Activated T-cell treated with anti-CD3 and anti-CD28 coated beads, Interleukin-2, amount 50 U/mL, for 24 hours (primary cell): ENCODE measurements at places on chromosomes 4 and X.

DNA sequence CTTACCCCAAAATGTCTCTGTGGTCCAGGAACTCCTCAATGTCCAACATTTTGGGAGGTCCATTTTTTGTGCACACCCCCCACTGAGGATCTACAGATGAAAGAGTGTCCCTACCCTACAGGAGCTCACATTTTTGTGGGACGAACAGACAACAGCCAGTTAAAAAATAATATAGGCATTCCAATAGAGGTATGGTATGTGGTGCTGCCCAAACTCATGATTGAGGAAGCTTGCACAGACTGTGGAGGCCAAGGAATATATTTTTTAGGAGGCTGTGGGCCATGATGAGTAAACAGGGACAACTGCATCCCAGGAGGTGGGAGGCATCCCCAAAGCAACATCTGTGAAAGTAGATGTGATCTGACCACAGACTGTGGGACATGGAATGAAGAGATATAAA, 181.0 kb upstream of the HCCS start:
- no peaks in the 10 kb centered on the region for H3K4me1 ChIP-seq
- H3K27ac ChIP-seq: no peak overlapping the region
- DNase-seq: no peak

- no peak overlapping the region for H3K4me3 ChIP-seq
- no peaks in the 10 kb centered on the region for H3K27me3 ChIP-seq
- peaks cover 44% of the 10 kb centered on the region for H3K4me1 ChIP-seq
- no peak overlapping the region for H3K27ac ChIP-seq
- DNase-seq: no peak
- H3K36me3 ChIP-seq: peaks cover 93% of the 10 kb centered on the region
Measured at GRCh38 chr4:37835031-37835430, 8.5 kb downstream of the PGM2 start.

DNA sequence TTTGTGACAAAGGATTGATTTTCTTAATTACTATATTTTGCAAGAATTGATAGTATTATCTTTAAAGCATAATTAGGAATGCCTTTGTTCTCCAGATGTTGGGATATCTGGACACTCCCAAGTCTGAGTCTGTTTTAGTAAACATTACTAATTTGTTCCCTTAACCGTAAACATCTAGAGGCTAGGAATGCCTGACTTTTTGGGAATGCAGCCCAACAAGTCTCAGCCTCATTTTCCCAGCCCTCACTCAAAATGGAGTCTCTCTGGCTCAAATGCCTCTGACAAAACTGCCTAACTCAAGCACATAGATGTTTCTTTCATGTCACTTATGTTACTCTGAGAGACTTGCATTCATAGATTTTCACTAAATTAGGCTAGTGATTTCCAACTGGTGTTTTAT, 297.0 kb upstream of the CLNK start:
- no peaks in the 10 kb centered on the region for H3K36me3 ChIP-seq
- no peak overlapping the region for H3K4me3 ChIP-seq
- H3K27ac ChIP-seq: no peak overlapping the region
- no peaks in the 10 kb centered on the region for H3K27me3 ChIP-seq

DNA sequence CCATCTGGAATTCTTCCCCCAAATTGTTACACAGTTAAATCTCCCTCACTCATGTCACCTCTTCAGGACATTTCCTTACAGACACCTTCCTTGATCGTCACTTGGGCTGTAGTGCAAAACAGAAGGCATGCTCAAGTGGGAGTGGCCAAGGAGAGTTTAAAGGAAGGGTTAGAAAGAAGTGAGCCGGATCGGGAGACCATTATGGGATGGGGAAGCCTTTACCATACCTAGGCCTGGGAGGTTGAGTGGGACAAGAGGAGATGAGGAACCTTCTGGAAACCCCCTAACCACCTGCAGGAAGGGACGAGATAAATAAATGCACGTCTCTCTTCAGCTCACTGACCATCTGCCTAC, 102.7 kb downstream of the UCHL1 start:
- no peaks in the 10 kb centered on the region for H3K4me1 ChIP-seq
- H3K27ac ChIP-seq: no peak overlapping the region
- no peak overlapping the region for H3K4me3 ChIP-seq
- peaks cover 52% of the 10 kb centered on the region for H3K27me3 ChIP-seq

DNA sequence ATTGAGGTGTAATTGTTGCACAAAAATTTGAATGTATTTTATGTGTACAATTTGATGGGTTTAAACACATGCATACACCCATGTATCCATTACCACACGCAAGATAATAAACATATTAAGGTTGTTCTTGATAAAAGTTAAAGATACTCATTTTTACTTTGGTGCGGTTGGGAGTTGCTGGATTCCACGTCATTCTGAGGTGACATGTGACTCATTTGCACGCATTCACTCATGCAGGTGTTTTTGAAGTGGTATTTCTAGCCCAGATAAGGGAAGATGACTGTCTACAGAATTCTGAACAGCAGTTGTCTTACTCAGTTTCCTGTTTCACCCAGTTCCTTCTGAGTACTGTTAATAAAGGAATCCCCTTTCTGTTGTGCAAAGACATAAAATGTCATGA, 142.0 kb downstream of the RTL3 start:
- H3K27me3 ChIP-seq: peaks cover 9% of the 10 kb centered on the region
- peak overlapping the region; percentile 52 for H3K4me3 ChIP-seq
- peak overlapping the region; percentile 93 for H3K27ac ChIP-seq
- no peaks in the 10 kb centered on the region for H3K36me3 ChIP-seq
- peak; percentile 49 for DNase-seq

- no peak overlapping the region for H3K4me3 ChIP-seq
- peaks cover 2% of the 10 kb centered on the region for H3K36me3 ChIP-seq
- no peak overlapping the region for H3K27ac ChIP-seq
Measured at GRCh38 chrX:10052906-10053625, 85.9 kb downstream of the CLDN34 start.

DNA sequence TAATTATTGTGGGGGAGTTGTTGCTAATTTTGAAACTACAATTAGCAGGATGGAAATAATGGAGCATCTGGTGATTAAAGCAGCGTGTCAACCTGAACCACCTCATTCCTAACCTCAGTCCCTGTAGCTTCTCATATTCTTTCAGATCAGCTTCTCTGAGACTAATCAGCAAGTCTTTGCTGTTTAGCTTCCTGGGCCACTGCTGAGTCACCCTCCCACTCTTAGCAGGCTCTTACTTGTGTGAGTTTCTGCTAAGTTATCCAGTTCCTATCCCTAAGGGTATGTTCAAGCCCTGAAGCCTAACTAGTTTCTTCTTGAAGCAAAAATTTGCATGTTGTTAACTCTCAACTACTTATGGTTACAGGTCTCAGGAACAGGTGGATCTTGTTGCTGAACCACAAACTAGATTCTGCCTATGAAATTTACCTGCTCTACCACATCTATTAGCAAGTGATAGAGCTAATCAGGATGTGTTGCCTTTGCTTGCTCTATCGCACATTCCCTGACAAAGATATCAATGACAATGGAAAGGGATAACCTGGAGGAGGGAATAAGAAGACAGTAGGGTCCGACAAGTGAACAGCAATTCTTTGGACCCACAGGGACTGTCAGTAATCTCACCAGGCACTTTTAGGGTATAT, 134.2 kb downstream of the EIF4E start:
- H3K27me3 ChIP-seq: no peaks in the 10 kb centered on the region
- H3K4me1 ChIP-seq: peaks cover 27% of the 10 kb centered on the region
- H3K4me3 ChIP-seq: no peak overlapping the region
- peak; percentile 54 for DNase-seq
- H3K27ac ChIP-seq: peak overlapping the region; percentile 72

DNA sequence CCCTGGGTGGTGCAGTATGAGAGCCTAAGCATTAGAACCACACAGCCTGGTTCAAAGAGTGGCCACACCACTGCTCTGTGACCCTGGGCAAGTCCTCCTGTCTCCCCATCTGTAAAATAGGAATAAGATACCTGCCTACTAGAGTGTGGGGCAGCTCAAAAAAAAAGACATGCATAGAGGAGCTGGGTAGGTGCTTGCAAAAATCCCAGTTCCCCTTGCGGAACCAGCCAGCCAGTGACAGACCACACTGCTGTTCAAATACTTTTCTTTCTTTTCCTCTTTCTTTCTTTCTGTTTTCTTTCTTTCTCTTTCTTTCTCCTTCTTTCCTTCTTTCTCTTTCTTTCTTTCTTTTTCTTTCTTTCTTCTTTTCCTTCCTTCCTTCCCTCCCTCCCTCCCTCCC, 63.0 kb upstream of the TRIM2 start:
- no peak overlapping the region for H3K4me3 ChIP-seq

GRCh38 chrX:100850317-100850716, 23.8 kb downstream of the NOX1 start:
- no peak overlapping the region for H3K27ac ChIP-seq
- H3K4me1 ChIP-seq: no peaks in the 10 kb centered on the region

DNA sequence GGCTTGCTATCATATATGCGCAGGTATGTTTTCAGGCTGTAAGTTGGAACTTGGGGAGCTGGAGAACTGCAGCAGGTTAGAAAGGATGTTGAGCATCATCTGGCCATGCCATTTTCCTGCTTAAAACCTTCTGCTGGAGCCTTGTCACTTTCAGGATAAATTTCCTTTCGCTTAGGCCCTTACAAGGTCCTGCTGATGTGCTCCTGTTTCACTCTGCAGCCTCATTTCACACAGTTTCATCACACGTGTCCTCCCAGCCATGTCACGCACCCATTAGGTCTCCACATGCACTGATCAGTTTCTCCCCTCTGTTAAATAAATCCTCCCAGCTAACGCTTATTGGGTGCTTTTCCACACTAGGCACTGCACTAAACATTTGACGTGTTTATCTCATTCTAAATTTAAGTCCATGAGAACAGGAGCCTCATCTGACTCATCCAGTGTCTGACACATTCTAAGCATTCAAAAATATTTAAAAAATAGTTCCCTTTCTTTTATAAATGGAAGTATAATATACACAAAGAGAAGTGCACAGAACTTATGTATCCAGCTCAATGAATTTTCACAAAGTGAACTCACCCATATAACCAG, 14.5 kb downstream of the SOD3 start:
- H3K27ac ChIP-seq: no peak overlapping the region
- no peaks in the 10 kb centered on the region for H3K36me3 ChIP-seq
- no peak for DNase-seq
- no peaks in the 10 kb centered on the region for H3K4me1 ChIP-seq
- H3K27me3 ChIP-seq: peaks cover 1% of the 10 kb centered on the region

DNA sequence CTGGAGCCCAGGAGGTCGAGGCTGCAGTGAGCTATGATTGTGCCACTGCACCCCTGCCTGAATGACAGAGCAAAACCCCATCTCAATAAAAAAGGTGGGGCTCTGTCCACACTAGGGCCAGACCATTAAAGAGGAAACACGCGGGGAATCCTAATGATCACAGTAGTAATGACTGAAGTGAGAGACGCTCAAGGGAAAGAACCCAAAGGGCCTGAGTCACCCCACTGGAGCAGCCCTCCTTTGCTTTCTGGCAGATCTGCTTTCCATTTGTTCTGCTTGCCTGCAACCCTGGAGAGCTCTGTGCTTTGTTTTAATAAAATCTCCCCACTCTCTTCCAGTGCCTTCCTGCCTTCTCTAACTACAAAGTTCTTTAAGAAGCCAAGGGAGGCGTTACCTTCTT, 5.0 kb downstream of the TFDP3 start:
- no peak for DNase-seq
- no peaks in the 10 kb centered on the region for H3K36me3 ChIP-seq
- no peak overlapping the region for H3K4me3 ChIP-seq
- no peak overlapping the region for H3K27ac ChIP-seq

GRCh38 chrX:16113978-16114565, 9.3 kb upstream of the GRPR start:
- no peak for DNase-seq
- no peak overlapping the region for H3K4me3 ChIP-seq
- H3K4me1 ChIP-seq: peaks cover 9% of the 10 kb centered on the region

DNA sequence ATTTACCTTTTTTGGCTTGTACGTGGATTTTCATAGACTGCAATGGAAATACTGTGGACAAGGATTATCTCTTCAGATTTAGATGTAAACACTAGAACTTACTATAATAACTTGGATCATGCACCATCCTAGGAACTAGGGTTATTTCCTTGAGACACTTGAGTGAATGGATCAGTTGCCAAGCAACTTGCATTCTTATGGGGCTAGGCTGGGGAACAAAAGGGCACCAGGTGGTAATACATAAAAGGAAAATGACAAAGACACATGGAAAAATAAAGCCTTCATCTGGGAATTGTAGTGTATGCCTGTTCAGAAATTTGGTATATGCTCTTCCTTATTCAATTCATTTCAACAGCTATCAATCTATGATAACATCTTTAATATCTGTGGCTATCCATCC, 247.1 kb downstream of the SPRY1 start:
- no peak for DNase-seq
- no peaks in the 10 kb centered on the region for H3K36me3 ChIP-seq
- H3K27me3 ChIP-seq: peaks cover 6% of the 10 kb centered on the region
- peaks cover 10% of the 10 kb centered on the region for H3K4me1 ChIP-seq

- no peak for DNase-seq
- H3K4me3 ChIP-seq: no peak overlapping the region
Measured at GRCh38 chrX:10667143-10667542, 46.8 kb upstream of the MID1 start.
